Sigmoid colon (tissue), 7 donors: ENCODE measurements at places on chromosomes 6 and 20.

GRCh38 chr6:107386340-107386739 lies 73.0 kb downstream of the PDSS2 start:
- H3K4me3 ChIP-seq = no peak overlapping the region
- H3K27ac ChIP-seq = no peak overlapping the region
- DNase-seq = no peak
- no peaks in the 10 kb centered on the region for H3K4me1 ChIP-seq
- H3K36me3 ChIP-seq = no peaks in the 10 kb centered on the region

GRCh38 chr20:63911176-63911575 lies 16.2 kb downstream of the DNAJC5 start:
- H3K4me3 ChIP-seq = no peak overlapping the region
- no peak for DNase-seq
- no peak overlapping the region for H3K27ac ChIP-seq
- no peaks in the 10 kb centered on the region for H3K27me3 ChIP-seq
- no peaks in the 10 kb centered on the region for H3K4me1 ChIP-seq

- peak overlapping the region; percentile 56 for H3K27ac ChIP-seq
- peaks cover 18% of the 10 kb centered on the region for H3K4me1 ChIP-seq
- DNase-seq = peak; percentile 85
- peak overlapping the region; percentile 48 for H3K4me3 ChIP-seq
Measured at GRCh38 chr6:159168536-159169192, 536 bp upstream of the FNDC1 start.

DNA sequence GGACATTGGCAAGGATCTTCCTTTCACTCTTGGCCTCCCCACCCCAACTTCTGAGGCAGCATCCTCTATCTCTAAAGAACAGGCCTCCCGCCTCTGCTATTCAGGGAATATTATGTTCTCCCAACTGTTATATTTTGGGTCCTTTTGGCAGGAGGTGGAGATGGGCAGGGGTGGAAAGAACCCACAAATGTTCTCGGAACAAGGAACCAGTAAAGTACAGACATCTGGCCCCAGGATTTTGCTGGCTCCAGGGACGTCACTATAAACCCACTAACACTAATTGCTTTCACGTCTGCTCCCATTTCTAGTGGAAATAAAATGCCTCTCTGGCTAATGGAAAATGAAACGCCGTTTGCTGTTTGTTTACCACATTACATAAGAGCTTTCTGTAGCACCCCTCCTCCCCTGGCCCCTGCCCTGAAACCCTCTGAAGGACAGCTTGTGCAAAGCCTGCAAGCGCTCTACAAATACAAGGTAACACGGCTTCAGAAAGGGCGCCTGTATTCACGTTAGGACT lies 77.7 kb upstream of the TBC1D7 start:
- H3K4me1 ChIP-seq = no peaks in the 10 kb centered on the region
- DNase-seq = no peak
- H3K4me3 ChIP-seq = no peak overlapping the region

GRCh38 chr6:136464874-136465273 lies 85.3 kb downstream of the MAP7 start:
- H3K4me1 ChIP-seq = no peaks in the 10 kb centered on the region
- H3K27ac ChIP-seq = no peak overlapping the region
- H3K4me3 ChIP-seq = no peak overlapping the region
- no peak for DNase-seq
- no peaks in the 10 kb centered on the region for H3K36me3 ChIP-seq
- no peaks in the 10 kb centered on the region for H3K27me3 ChIP-seq

DNA sequence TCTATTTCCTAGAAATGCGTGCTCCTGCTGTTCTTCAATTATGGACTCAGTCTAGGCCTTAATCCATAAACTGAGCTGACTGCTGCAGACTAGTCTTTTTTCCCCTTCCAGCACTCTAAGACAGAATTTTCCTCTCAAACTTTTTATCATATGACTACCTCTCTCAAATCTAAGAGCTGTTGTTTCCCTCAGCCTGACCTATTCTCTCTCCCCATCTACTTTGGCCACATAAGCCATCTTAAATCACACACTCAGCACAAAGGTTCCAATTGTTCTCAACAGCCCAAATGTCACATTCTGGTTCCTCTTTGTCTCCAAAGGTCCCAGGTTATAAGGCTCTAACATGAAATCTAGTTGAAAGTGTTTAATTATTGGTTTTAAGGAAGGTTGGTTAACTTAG lies 85.2 kb downstream of the PRSS35 start:
- no peaks in the 10 kb centered on the region for H3K4me1 ChIP-seq
- H3K27ac ChIP-seq = no peak overlapping the region
- no peak overlapping the region for H3K4me3 ChIP-seq
- no peaks in the 10 kb centered on the region for H3K36me3 ChIP-seq

GRCh38 chr6:135797361-135797760 lies 54.1 kb upstream of the PDE7B start:
- H3K36me3 ChIP-seq = no peaks in the 10 kb centered on the region
- H3K27me3 ChIP-seq = no peaks in the 10 kb centered on the region
- no peak overlapping the region for H3K4me3 ChIP-seq
- DNase-seq = no peak

- no peak for DNase-seq
- H3K27ac ChIP-seq = no peak overlapping the region
- H3K4me1 ChIP-seq = peaks cover 19% of the 10 kb centered on the region
- H3K4me3 ChIP-seq = no peak overlapping the region
- H3K27me3 ChIP-seq = no peaks in the 10 kb centered on the region
Measured at GRCh38 chr6:20266851-20267608, 54.8 kb upstream of the MBOAT1 start.
